ENCODE measurements at places on chromosomes 2 and 18. TPM values are rescaled to one million over a fixed set of nuclear protein-coding genes. Genes with fewer than 3 reads are reported as not detected.

- DNase-seq: no peak
Measured at GRCh38 chr2:66836851-66837250, 401.9 kb downstream of the MEIS1 start.

GRCh38 chr2:55109219-55109891, 59.1 kb upstream of the RTN4 start:
- DNase-seq: no peak

GRCh38 chr18:54280220-54280569, 10.9 kb downstream of the POLI start:
- DNase-seq: no peak

DNA sequence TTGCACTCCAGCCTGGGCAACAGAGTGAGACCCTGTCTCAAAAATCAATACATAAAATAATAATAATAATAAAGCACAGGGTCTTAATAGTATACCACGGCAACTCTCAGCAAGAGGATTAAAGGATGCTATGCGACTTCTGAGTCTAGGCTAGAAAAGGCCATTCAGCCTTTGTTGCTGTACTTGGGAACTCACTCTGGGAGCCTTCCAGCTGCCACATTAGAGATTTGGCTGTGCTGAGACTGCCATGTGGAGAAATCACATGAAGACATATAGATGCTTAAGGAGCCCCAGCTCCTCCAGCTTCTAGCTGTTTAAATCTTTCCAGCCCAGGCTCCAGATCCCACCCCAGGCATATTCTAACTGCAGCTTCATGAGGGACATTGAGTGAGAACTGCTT, 8.2 kb upstream of the TANC1 start:
- no peak for DNase-seq

PLEKHA3 gene
- total RNA-seq: 28.0 TPM

DNA sequence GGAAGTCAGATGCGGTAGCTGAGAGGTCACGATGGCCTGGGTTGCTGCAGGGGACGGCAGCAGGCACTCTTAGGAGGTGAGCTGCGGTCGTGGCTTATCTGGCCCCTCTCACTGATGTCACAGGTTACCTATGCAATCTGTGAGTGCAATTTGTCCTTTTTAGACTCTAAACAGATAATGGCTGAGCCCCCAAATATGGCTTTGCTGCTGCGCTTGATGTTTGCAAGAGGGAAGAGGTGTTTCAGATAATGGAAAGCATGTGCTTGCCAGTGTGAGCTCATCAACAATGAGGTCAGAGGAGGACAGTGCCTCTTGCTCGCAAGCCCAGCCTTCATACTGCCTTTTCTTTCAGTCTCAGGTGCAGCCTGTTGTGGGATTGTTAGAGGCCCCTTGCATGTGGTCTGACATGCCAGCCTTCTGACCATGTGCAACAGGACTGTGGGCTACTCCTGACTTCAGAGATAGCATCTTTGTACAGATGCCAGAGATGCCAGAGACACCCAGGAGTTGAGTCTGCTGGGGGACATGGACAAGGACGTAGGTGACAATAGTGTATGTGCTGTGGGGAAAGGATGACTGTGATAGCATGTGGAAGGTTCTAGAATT, 151.3 kb downstream of the TANC1 start:
- no peak for DNase-seq

ASAP2 gene
- total RNA-seq: 0.10 TPM

COX7A2L gene
- 140 TPM for total RNA-seq

GRCh38 chr2:172387361-172387760, 40.0 kb upstream of the ITGA6 start:
- no peak for DNase-seq

GMCL1 gene
- 23.7 TPM for total RNA-seq

Measured in activated T-cell treated with anti-CD3 and anti-CD28 coated beads, Interleukin-2, amount 50 U/mL, for 72 hours (primary cell).